ENCODE measurements at places on chromosomes 3 and 15. TPM values are rescaled to one million over a fixed set of nuclear protein-coding genes. Genes with fewer than 3 reads are reported as not detected.

GRCh38 chr3:129010310-129010956 is 9.3 kb downstream of the EFCC1 start:
- no peak for DNase-seq

Gene ANKRD34C
- total RNA-seq = not detected

DNA sequence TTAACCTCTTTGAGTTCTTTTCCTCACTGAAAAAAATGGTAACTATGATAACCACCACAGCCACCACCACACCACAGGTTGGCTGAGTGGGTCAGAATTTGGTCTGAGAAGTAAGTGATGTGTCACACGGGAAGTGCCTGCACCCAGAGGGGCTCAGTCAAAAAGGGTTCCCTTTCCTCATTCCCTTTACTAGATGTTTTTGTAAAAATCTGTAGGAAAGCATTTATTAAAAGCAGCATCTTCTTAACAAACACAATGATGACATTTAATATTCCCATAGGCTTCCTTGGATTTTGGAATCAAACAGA is 23.2 kb downstream of the CFAP92 start:
- no peak for DNase-seq

GRCh38 chr3:63611382-63611781 is 41.1 kb upstream of the SNTN start:
- no peak for DNase-seq

- DNase-seq = no peak
Observed at GRCh38 chr3:158743664-158744566, 11.7 kb upstream of the RARRES1 start.

- DNase-seq = no peak
Observed at GRCh38 chr3:29695201-29695600, 414.3 kb downstream of the RBMS3 start.

Data from Calu3 (cell line).